Kasumi-1 (cell line): ENCODE measurements at places on chromosomes 5 and 9.

DNA sequence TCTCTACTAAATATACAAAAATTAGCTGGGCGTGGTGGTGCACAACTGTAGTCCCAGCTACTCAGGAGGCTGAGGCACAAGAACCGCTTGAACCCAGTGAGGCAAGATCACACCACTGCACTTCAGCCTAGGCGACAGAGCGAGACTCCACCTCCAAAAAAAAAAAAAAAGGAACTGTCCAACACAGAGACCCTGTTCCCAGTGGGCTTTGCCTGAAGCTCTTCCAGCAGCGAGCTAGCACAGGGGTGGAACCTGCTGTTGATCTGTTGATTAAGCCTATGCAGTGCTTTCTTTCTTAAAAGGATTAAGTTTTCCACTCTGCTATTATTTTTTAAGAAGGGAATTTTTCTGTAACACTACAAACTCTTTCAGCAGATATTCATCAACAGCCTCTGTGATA lies 171.0 kb upstream of the TUT7 start:
- no peak for DNase-seq

GRCh38 chr9:100111235-100111634 lies 12.2 kb downstream of the INVS start:
- peak; percentile 97 for DNase-seq

- peak; percentile 54 for DNase-seq
Observed at GRCh38 chr9:126893079-126893478, 21.5 kb upstream of the RALGPS1 start.

GRCh38 chr5:142167458-142167857 lies 58.9 kb downstream of the NDFIP1 start:
- no peak for DNase-seq

DNA sequence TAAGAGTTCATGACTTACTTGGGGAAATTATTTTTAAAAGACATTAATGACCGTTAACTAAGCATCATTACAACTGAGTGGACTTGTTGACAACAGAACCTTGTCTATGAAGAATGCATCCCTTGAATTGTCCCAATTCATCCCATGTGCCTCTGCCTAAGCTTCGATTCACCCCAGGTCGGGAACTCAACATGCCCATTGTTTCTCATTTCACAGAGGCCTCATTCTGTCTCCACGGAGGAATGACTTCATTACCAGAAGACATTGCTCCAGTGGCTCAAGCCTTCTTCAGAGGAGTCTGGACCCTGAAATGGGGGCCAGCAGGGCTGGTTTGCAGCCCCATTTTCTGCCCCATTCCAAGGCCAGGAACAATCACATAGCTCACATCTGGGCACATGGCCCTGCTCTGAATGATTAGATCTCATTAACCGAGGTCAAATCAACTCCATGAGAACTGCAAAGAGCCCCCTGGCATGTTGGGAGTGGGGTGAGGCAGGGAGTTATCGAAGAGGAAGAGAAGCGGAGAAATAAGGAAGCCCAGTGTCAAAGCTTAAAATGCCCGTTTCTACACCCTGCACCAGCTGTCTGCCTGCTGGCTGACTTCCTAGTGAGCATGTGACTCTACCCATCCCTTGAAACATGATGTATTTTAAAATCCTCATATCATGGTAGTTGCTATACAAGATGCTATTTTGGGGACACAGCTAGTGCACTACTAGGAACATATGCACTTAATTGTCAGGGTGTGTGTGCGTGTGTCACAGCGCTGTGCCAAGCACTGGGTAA lies 137.3 kb downstream of the LHFPL2 start:
- peak; percentile 69 for DNase-seq

DNA sequence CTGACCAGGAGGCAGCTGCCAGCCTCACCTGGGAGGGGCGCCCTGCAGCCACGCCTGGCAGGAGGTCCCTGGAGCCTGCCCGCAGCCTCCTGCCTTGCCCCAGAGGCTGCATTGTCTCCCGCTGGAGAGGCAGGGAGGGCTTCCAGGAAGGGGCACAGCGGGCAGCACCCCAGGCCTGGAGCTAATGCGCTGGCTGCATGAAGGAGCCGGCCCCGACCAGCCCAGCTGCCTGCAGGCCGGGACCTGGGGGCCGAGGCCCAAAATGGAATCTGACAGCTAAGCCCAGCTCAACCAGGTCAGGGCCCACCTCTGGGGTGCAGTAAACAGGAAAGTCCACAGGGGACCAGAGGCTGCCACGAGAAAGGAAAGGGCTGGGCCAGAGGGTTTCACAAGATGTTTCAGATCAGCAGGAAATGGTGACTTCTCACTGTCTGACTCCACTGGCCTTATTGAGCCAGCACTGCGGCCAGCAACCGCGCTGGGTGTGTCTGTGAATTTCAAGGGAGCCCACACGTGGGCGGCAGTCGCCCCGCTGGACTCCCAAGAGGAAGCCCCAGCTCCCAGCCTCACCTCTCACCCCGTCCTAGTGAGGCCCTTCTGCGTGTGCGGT lies 18.6 kb upstream of the NOTCH1 start:
- DNase-seq = no peak

GRCh38 chr5:117424559-117424958 lies 849.9 kb upstream of the SEMA6A start:
- no peak for DNase-seq

GRCh38 chr5:37724395-37725125 lies 115.3 kb downstream of the GDNF start:
- no peak for DNase-seq

- peak; percentile 62 for DNase-seq
Observed at GRCh38 chr9:100595391-100596199, 17.7 kb downstream of the CAVIN4 start.

DNA sequence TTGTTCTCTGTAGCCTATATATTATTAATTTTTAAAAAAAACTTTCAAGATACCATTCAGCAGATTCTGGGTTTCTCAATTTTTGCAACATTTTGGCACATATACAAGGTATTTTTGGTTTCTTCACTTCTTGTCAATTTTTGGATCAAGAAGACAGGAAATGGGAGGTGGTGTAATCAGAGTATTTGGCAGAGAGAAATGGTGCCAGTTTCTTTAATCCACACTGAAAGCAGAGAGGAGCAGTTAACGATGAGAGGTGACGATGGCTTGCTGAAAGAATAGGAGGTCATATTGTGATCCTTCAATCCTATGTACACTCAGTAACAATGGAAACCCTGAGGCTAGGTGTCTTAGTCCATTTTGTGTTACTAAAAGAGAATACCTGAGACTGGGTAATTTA lies 16.4 kb downstream of the NNT start:
- DNase-seq = no peak

DNA sequence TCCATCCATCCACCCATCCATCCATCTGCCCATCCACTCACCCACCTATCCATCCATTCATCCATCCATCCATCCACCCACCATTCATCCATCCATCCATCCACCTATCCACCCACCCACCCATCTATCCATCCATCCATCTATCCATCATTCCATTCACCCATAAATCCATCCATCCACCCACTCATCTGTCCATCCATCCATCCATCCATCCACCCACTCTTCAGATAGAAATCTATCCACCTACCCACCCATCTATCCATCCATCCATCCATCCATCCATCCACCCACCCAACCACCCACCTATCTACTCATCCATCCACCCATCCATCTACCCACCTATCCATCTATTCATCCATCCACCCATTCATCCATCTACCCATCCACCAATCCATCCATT lies 35.0 kb upstream of the SLC6A19 start:
- no peak for DNase-seq

DNA sequence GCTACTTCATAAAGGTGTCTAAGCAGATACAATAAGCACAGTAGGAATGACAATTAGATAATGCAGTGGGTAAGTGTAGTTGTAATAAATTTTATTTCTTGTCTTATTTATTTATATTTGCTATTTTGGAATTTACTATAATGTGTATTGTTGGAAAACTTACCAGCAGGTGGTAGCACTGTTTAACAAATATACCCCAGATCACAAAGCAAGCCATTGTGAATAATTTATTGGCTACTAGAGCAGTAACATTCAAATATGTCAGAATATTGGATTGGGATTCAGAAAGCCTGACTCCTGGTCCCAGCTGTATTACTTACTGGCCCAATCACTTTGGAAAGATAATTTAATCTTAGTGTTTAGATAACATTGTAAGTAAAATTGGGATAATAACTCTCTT lies 78.0 kb downstream of the ISOC1 start:
- peak; percentile 20 for DNase-seq

DNA sequence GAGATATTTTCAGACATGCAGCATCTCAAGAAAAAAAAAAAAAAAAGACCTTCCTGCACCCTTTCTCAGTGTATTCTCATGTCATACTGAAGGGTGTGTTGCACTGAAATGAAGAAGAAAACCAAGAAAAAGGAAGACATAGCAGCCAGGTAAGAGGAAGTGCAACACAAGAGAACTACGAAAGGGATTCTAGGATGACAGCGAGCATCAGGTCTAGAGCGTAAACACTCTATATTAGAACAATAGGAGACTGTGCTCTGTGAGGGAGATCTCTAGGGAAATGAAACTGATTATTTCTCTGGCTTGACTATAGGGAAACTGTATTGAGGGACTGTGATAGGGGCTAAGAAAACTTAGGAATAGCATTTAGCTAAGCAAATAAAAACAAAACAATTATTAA lies 30.0 kb downstream of the BTF3 start:
- DNase-seq = no peak

- DNase-seq = peak; percentile 98
Observed at GRCh38 chr5:18000744-18001143, 366.5 kb downstream of the TAF11L14 start.

GRCh38 chr5:132800545-132800944 lies 12.6 kb upstream of the SOWAHA start:
- DNase-seq = no peak

DNA sequence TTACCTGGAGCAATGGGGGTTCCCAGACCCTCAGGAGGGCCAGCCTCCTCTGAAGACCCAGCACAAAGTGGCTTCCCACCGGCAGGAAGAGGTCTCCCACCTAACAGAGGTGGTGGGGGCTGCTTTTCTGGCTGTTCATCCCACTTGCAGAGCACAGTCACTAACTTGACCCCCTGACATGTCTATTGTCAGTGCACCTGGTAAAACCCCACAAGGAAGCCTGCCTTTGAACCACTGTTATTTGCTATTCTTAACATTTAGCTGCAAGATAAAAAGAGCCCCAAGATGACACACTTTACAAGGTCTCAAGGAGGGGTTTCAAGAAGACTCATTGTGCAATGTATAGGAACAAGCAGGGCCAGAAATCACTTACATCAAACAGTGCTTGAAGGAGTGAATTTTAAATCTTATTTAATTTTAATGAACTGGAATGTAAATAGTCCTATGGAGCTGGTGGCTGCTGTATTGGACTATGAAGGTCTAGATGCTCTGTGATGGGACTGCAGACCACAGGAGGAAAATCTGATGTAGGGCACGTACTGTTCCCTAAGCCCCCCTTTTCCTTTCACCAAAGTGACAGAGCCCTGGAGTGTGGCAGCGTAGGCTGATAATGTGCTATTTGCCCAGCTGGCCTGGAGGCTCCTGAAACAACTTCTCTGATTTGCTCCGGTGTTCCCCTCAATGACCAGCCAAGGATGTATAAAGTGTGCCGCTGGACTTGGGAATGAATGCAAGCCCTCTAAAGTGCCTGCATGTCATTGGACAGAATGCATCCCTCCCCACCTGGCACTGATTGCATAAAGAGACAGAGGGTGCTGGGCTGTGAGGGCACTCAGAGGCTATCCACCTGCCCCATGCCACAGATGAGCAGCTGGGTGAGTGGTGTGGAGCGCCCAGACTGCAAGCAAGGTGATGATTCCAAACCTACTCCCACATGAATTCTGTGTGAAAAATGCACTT lies 80.2 kb downstream of the PTPN3 start:
- DNase-seq = no peak

DNA sequence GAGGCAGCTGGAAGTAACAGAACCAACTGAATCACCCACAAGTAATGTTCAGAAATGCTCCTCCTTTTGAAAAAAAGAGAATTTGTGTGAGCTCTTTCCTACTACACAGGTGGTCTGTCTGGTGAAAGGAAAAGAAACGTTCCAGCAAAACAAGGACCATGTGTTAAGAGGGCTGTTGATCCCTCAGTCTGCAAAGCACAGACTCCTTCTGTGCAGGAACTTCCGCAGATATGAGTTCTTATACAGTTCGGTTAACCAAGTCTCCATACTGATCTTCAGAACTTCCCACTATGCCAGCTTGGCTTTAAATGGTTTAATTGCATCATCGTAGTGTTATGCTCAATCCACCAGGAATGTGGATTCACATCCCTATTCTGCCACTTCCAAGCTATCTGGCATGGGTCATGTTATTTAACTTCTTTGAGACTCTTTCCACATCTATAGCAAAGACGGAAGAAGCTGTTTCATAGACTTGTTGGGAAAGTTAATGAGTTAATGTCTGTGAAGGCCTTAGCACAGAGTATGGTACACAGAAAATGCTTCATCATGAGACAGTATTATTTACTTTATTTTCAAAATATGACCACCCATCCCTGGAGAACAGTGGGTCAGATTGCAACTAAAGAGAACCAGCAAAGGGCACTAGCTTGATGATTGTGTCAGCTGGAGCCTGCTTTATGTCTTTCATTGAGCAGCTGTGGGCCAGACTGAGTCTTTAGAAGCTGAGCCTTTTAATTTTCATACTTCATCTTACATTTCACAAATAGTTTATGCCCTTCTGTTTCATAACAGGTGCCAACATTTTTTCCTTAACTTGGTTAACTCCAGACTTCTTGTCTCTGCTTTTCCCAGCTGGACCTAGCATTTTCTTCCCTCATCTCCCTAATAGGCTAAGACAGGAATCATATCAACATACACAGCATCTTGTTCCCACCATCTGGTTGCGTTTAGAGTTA lies 89.9 kb downstream of the MAMDC2 start:
- no peak for DNase-seq

GRCh38 chr9:4097515-4097914 lies 202.4 kb downstream of the GLIS3 start:
- DNase-seq = no peak

GRCh38 chr5:142727735-142728047 lies 41.8 kb upstream of the FGF1 start:
- DNase-seq = no peak

DNA sequence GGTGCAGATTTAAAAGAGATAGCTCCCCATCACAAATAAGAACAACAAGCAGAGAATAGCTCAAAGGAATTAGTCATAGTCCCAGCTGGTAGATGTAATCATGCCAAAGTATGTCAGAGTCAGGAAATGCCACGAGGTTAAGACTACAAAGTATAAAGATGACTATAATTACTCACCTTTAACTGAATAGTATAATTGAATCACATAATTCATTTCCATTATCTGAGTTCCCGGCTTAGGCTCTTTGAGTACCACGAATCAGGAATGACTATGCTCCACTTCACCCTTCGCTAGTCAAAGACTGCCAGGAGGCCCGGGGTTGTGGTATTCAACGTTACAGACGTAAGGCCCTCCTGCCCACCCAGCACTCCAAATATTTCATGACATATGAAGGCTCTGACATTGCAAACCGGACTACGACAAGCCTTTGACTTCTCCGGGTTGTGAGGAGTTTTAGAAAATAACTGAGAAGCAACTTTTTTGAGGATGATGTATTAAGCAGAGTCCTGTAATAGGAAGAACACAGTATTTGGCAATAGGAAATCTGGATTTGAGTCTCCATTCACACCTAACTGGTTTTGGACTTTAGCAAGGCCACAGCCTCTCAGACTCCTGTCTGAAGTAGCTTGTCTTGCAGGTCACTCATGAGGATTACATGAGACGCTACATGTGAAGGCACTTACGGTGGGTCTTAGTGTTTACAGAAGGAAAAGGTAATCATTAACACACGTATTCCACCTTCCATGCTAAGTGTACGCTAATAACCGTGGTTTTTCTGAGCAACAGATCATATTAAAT lies 64.6 kb downstream of the ENC1 start:
- no peak for DNase-seq

- no peak for DNase-seq
Observed at GRCh38 chr5:66861402-66861801, 265.2 kb downstream of the MAST4 start.
